M059J (cell line): ENCODE measurements at places on chromosomes 2 and 18.

DNA sequence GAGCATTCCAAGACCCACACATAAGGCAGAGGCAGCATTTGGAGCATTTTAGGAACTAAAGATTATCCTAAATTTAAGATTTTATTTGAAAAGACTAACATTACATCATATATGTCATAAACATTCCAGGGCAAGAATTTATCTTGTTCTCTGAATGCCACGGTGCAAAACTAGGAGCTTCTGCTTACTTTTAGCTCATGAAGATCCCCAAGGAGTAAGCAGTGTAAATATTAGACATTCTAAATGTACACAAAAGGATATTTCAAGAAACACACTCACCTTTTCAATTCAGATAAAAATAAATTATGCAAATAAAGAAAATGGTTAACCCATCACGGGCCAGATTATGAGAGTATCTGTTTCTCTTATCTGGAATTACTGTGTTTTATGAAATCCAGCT lies 101.7 kb upstream of the ETAA1 start:
- DNase-seq: no peak

DNA sequence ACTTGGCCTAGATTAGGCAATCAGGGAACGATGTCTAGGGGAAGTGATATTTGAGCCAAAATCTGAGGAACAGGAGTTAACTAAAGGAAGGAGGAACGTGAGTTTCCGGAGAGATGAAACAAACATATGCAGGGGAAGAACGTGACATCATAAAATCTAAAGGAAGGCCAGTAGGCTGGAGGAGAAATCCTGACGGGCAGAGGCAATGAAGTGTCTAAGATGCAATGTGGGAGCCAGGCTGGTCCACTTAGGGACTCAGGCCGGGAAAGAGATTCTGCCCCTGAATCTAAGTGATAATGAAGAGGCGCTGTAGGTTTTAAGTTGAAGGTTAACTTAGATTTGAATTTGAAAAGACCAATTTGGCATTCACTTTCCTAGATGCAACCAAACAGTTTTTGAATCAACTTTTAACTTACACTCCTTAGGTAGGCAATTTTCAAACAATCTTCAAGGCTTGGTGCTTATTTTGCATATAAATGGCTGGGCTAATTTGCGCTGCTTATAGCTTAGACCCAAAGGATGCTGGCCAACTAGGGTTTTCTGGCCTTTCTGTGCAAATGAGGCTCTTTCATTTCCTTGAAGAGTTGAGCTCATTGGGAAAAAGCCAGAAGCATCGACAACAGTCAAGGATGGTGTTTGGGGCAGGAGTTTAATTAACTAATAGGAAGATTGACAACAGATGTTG lies 221.7 kb downstream of the SOX11 start:
- DNase-seq: no peak

- no peak for DNase-seq
Measured at GRCh38 chr2:177708106-177708505, 315.5 kb downstream of the AGPS start.

GRCh38 chr2:20635113-20635510 lies 15.8 kb downstream of the HS1BP3 start:
- no peak for DNase-seq

DNA sequence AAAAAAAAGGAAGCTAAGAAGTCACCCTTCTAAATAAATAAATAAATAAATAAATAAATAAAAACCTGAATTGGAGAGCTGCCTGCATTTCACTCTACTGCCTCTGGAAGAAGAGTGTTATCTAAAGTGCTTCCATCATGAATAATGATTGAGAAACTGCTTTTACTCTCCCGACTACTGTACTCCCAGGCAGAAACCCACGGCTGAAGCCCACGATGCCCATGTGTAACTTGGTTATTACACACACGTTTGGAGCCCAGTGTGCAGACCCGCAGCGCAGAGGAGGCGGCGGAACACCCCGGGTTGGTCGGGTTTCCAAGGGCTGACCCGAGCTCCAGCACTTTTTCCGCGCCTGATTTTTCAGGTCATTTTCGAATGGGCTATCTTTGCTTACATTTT lies 697 bp upstream of the SPATS2L start:
- DNase-seq: no peak
